ENCODE measurements at places on chromosomes 12 and 14.

DNA sequence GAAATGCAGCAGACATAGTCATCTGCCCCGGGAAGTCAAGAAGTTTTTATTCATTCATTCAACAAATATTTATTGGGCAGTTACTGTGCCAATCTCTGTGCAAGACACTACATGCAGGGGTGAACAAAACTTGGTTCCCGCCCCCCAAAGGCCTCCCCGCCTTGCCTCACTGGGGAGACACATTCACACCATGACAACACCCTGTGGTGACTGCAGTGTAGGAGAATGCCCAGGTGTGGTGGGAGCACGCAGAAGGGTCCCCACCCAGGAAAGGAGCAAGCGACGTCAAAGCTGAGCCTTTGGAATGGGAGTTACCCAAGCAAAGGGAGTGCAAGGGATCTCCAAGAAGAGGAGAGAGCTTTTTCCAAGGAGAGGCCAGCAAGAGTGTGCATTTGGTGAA lies 1.6 kb upstream of the AQP6 start:
- H3K4me1 ChIP-seq: peaks cover 3% of the 10 kb centered on the region
- H3K36me3 ChIP-seq: no peaks in the 10 kb centered on the region
- H3K27me3 ChIP-seq: peaks cover 10% of the 10 kb centered on the region

GRCh38 chr14:58919217-58919616 lies 269.2 kb upstream of the DAAM1 start:
- no peak overlapping the region for H3K27ac ChIP-seq
- H3K27me3 ChIP-seq: peaks cover 12% of the 10 kb centered on the region
- no peak for DNase-seq
- H3K4me1 ChIP-seq: no peaks in the 10 kb centered on the region
- H3K4me3 ChIP-seq: no peak overlapping the region

- H3K36me3 ChIP-seq: no peaks in the 10 kb centered on the region
- no peaks in the 10 kb centered on the region for H3K27me3 ChIP-seq
- no peaks in the 10 kb centered on the region for H3K4me1 ChIP-seq
- H3K27ac ChIP-seq: no peak overlapping the region
- no peak for DNase-seq
Observed at GRCh38 chr12:78759367-78759766, 105.2 kb upstream of the SYT1 start.

DNA sequence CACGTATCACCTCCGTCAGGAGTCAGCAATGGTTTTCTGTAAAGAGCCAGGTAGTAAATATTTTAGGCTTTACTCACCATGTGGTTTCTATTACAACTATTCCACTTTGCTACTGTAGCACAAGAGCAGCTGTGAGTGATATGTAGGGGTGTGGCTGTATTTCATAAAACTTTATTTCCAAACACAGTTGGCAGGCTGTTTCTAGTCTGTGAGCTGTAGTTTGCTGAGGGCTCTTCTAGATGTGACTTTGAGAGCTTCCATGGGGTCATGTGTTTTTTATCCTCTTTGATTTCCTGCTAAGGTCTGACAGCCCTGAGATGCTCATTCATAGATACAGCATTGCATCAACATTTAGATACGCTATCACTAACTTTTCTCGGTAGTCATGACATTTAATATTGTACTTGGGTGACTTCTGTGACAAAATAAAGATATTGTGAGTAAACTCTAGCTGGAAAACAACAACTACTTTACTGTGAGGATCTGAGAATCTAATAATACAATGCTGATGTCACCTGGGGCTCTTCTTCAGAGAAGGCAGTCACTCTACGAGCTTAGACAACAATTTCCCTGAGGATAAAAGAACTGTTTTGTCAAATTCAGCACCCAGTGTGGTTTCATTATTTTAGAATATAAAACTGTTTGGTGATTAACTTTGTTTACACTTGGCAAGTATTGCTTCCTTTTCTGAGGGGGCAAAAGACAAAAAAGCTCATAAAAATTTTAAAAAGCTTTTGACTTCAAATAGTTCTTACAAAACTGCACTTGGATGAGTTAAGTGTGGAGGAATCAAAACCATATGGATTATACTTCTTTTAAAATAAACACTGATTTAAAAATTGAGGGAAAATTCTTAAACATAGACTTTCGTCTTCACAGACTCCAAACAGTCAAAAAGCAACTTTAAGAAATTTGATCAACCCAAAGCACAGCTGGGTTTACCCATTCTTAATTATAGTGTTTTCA lies 231.2 kb upstream of the DCN start:
- H3K4me1 ChIP-seq: no peaks in the 10 kb centered on the region
- H3K27ac ChIP-seq: no peak overlapping the region

DNA sequence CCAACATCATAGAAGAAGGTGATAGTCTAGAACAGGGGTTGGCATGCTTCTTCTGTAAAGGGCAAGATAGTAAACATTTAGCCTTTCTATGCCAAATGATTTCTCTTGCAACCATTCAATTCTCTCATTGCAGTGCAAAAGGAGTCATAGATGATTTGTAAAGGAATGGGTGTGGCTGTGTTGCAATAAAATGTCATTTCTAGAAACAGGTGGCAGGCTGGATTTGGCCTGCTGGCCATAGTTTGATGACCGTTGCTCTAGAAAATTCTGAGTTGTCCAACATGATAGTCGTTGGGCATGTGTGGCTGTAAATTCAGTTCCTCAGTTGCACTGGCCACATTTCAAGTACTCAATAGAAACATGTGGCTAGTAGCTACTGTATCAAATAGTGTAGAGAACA lies 21.7 kb downstream of the SMCO2 start:
- peaks cover 15% of the 10 kb centered on the region for H3K36me3 ChIP-seq
- peaks cover 67% of the 10 kb centered on the region for H3K4me1 ChIP-seq
- no peak overlapping the region for H3K4me3 ChIP-seq
- H3K27me3 ChIP-seq: no peaks in the 10 kb centered on the region
- DNase-seq: no peak
